ENCODE measurements at places on chromosomes 3 and 15.

DNA sequence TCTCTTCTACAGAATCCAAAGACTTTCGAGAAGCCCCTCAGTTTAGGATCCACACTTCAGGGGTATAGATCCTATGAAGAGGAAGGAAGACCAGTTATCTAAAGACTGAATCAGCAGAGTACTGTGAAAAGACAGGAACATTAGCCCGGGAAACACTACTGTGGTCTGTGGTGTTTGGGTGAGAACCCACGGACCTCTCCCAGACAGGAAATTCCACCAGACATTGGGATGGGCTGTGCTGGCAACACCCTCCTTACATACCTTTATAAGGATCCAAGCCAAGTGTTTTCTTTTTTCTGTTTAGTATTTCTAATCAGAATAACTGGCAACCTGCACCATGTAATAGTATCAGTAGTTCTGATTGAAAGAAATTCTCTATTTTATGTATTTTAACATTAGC, 14.1 kb downstream of the TMEM207 start:
- DNase-seq: no peak

- no peak for DNase-seq
These were observed 11.9 kb upstream of the LRTM1 start for GRCh38 chr3:54939557-54940300.

- no peak for DNase-seq
These were observed 779.7 kb upstream of the CFAP20DC start for GRCh38 chr3:59829527-59829926.

DNA sequence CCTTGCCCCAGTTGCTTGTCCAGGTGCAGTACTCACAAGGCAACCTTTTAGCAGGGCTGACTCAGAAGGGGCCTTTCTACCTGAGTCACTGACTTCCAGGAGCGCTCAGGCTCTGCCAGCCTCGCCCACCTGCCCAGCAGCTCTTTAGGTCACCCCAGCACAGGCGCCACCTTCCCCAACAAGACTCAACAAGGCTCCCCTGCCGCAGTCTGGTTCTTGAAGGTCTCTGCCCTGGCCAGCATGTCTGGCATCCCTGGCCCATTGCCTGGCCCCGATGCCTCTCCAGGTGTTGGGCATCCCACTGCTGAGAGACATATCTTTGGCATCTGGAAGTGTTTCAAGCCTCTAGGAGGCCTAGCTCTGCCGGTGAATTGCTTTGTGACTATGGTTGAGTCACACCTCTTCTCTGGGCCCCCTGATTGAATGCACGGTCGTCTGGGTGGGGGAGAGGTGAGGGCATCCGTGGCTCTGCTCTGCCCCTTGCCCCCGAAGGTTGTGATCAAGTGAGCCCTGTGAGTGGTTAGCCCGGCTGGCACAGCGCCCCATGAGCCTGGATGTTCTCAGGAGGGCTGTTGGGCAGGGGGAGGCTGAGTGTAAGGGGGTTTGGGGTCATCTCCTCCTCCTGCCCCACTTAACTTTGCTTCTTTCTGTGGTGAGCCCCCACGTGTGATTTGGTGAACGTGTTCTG, 21.6 kb downstream of the SNX33 start:
- DNase-seq: no peak

- DNase-seq: no peak
These were observed 383.0 kb upstream of the RARB start for GRCh38 chr3:25044762-25045710.

GRCh38 chr3:71549951-71550350, 33.6 kb downstream of the FOXP1 start:
- DNase-seq: no peak

DNA sequence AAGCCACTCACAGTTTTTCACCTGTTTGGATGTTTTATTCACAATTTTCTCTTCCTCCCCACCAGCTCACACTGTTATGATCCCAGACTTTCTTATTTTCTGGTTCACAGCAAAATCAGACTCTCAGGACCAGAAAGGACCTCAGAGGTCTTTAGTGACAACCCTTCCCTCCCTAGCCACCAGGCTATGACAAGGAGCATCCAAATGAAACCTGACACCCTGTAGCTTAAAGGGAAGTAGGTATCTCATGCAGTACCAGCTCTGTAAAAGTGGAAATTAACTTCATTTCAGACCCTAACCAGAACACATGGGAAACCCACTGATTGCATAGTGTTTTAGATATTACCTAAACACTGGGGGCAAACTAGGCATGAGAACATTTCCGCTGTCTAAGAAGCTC, 45.3 kb downstream of the ATP13A5 start:
- DNase-seq: no peak

DNA sequence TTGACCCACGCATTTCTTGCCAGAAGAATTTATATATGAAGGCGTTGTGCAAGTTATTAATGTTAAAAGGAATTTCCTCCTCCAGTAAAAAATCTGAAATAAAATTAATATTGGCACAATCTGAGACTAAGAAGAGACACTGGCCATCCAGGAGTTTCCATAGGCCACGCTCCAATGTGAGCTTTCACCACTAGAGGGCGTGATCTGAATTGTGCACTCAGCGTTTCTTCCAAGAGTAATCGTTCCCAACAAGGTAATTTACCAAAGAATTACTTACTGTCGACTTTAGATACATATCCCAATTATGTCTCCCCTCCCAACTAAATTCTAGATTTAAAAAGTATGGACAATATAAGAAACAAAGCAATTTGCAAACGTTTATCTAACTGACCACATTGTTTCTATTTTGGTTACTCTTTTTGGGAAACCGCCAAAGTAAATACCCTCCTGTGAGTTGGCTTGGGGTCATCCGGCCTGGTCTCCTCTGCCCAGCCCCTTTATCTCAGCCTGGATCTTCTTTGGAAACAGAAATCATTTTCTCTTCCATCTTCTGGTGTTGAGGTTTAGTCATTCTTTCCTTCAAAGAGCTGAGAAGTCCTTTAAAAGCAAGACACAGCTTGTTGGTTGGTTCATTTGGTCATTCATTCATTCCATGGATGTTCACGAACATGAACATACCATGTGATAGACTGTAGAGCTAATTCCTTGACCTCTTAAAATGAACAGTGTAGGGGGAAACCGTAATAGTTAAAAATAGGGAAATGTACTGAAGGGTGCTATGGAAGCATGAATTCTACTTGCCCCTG, 26.2 kb downstream of the POLR2M start:
- DNase-seq: peak; percentile 19

DNA sequence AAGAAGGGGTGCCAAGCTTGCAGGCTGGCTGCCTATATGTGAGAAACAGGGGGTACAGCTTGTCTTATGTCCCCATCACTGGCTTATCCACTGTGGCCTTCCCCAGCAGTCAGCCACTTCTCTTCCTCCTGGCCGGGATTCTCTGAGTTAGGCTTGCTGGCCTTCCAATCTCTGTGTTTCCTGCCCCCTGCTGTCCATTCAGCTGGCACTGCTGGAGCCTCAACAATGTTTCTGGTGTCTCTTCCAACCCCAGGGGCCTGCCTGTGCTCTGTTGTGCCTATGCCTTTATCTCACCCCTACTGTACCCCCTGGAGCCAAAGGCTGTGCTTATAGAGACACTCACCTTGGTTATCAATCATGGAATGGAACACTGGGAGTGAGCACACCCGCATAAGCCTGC, 36.5 kb downstream of the ANAPC13 start:
- no peak for DNase-seq

DNA sequence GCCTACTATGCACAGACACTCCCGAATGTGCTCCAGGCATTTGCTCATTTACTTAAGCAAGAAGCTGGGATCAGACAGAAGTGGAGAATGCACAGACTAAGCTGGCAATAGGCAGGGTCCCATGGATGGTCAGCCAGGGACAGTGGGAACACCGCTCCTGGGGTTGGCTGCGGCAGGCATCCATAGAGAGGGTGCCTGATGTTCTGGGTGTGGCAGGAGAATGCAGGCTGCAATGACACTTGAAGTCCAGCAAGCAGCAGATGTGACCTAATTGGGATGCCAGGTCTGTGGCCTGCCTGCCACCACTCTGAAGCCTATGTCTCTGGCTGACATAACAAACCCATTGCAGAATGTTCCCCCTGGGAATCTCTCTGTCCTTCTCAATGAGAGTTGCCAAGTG, 40.2 kb upstream of the SLC6A11 start:
- no peak for DNase-seq

GRCh38 chr3:178712247-178712646, 176.0 kb downstream of the KCNMB2 start:
- DNase-seq: no peak

- no peak for DNase-seq
These were observed 9.4 kb downstream of the NAA50 start for GRCh38 chr3:113736548-113737089.

DNA sequence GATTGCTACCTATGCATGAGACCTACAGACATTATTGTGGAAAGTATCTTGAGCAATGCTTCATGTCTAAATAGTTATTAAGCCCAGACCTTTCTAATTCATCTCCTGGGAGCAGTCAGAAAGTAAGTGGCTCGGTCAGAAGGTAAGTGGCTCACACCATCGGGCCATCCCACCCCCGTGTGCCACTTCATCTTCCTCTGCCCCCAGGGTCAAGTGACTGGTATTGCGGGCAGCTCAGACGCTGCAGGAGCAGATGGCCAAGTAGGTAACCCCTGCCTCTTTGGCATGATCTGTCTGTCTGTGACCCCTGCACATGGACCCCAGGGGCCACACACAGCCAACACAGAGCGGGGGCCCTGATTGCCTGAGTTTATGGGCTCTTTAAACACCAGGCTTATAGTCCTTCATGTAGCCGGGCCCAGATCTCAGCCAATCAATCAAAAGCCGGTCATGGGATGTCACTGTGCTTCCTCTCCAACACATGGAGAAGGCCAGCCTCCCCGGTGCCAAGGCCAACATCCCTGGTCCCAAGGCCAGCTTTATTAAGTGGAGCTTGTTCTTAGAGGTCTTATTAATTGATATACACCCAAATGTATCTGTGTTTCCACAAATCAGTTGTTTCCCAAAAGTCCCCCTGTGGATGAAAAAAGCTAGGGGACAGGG, 42.9 kb downstream of the LARP6 start:
- no peak for DNase-seq

DNA sequence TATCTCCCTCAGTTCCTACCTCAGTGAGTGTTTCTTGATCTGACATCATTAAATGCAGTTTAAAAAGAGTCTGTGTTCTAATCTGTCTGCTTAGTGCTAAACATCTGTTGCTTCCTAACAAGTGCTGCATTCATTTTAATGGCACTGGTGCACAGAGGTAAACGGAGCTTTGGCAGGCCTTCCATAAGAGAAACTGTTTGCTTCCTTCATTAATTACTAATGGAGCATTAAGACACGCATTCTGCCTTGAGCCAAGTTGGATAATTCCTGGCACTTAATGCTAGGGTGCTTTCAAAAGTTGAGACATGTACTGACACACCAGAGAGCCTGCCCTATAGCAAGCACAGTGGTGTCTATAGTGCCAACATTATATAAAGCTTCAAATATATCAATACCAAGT, 34.7 kb downstream of the SCG5 start:
- DNase-seq: no peak

DNA sequence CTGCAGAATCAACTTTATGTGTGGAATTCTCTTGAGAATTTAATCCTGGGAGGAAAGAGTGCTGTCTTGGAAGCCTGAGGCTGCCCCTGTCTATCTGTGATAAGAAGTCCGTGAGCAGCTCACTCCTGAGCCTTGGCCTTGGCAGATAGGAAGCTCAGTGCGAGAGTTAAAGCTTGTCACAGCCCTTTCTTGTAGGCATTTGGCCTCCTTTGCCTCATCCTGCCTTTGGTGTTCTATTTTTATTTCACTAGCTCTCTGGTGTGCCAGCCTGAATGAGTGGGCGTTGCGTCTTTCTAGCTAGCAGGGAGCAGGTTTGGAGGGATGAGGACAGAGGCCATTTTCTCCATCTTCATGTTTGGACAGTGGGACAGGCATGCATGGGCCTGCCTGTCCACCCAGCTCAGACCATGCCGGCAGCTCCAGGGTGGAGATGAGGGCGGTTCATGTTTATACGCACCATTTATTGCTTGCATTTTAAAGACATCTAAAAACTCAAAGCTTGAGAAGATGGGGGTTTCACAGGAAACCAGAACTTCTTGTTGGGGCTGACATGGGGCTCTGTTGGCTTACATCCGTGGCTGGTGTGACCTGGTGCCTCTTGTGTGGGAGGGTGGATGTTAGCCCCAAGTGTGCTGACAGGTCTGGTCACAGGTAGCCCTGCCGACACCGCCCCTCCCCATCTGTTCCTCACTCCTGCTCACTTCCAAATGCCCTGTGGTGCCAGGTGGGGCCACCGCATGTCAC, 29.8 kb downstream of the IRAK2 start:
- no peak for DNase-seq

DNA sequence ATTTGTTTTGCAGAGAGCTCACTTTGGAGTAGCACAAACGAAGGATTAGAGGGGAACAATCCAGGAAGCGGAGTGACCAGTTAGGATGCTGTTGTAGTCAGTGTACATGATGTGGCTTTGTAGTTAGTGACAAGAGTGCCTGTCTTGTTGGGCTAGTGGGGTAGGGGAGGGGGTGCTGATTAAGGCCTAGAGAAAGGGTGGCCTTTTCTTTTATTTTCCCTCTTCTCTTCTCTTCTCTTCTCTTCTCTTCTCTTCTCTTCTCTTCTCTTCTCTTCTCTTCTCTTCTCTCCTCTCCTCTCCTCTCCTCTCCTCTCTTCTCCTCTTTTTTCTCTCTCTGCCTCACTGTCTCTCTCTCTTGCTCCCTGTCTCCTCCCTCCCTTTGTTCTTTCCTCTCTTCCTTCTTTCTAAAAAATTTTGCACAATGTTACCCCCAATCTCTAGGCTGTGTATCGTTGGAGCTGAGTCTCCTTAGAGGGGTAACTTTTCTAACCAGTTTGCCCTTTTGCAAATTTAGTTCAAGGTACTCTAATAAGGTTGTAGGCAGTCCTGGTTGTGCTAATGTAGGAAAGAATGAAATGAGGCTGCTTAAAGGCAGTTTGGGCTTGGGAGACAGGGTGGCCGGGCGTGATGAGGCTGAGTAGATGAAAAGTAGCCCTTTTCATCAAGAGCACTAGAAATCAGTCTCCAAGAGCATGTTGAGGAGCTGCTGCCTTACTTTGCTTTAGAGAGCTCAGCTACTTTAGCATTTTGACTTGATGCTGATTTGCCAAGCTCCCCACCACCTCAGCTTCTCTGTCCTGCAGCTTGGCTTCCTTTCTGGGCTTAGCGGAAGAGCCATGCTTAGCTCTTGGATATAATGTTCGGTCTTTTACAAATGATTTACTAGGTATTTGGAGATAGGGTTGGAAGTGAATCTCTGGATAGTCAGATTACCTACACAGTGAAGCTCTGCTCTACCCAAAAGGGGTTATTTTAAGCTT, 58.6 kb downstream of the SV2B start:
- no peak for DNase-seq

DNA sequence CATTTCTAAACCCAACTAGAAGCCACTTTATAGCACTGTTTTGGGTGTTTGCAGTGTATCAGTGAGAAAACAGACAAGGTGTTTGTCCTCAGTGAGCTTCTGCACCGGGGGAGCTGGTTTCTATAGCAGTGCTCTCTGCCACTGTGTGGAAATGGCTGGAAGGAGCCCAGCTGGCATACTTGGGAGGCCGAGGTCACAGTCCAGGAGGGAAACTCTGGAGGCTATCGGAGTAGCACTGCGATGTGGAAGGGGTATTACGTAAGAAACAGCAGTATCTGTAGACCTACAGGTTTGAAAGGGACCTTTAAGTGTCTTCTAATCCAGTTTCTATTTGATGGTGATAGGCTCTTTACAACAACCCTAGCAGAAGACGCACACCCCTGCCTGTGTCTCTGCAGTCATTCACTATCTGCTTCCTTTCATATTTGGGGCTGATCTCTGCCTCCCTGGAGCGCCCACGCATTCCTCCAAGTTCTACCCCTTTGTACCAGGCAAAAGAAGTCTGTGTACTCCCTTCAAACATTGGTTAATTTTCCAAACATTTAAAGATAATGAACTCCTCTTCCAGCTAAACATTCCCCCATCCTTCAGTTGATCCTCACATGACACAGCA, 87.4 kb upstream of the ADAMTS17 start:
- DNase-seq: no peak

GRCh38 chr3:179071027-179071322, 634 bp downstream of the ZMAT3 start:
- DNase-seq: no peak

Measured in stimulated activated CD4-positive, alpha-beta T cell treated with anti-CD3 and anti-CD28 coated beads, Interleukin-2, amount 100 ng/mL, for 4 hours (primary cell).